Activated CD4-positive, alpha-beta T cell treated with anti-CD3 and anti-CD28 coated beads, Interleukin-2, amount 50 U/mL, for 24 hours (primary cell): ENCODE measurements at places on chromosomes 5 and 9.

DNA sequence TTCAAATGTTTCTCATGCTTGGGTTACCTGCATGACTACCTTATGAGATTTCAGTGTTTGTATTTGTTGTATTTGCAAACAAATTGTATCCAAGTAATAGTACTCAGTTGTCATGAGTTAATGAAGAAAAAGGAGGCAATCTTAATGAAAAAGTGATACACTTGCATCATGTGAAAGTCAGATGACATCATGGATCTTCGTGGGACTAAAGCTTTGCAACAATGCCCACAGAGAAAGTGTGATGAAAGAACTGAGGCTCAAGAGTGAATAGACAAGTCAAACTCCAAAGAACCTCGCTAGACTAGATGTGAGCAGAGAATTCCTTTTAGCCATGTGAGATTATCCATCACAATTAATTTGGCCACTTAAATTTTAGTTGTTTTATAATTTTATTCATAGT lies 75.4 kb upstream of the ADRB2 start:
- DNase-seq = no peak

DNA sequence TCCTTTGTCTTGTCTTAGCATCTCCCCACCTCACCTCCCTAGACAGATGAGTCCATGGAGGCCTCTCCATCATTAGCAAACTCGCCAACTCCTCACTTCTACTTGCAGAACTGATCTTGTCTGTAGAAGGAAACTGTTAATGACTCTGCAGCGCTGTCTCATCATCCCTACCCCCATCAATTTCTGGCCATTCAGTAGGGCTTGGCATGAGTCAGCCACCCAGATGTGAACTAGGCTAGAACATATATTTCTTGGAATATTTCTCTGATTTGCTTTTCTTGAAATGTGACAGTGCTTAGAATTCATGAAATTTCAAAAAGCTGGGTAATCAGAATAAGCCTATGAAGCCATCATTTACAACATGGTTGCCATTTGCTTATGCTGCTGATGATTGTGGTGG lies 1125.0 kb upstream of the DMAC1 start:
- no peak for DNase-seq

DNA sequence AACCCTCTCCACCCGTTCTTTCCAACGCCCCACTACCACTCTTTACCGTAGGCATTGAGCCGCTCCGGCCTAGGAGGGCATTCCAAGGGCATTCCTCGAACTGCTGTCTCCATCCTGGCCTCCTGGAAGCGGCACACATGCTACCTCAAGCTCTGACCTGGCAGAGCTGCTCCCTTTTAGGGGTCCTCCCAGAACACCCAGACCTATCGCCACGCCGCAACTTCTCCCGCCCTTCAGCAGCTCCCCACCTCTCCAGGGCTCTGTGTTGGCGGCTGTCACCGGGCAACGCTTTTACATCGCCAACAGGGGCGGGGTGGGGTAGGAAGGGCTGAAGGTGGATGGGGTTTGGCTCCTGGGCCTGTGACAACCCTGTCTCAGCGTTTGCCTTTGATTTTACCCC lies 4.6 kb upstream of the MYORG start:
- no peak for DNase-seq

- DNase-seq = no peak
These were observed at the start of gene PCDHGB1 for GRCh38 chr5:141349917-141350619. Gene PCDHGB1 (plus strand): TSS chr5:141350099. CDS start chr5:141350261, 162 bp downstream.

DNA sequence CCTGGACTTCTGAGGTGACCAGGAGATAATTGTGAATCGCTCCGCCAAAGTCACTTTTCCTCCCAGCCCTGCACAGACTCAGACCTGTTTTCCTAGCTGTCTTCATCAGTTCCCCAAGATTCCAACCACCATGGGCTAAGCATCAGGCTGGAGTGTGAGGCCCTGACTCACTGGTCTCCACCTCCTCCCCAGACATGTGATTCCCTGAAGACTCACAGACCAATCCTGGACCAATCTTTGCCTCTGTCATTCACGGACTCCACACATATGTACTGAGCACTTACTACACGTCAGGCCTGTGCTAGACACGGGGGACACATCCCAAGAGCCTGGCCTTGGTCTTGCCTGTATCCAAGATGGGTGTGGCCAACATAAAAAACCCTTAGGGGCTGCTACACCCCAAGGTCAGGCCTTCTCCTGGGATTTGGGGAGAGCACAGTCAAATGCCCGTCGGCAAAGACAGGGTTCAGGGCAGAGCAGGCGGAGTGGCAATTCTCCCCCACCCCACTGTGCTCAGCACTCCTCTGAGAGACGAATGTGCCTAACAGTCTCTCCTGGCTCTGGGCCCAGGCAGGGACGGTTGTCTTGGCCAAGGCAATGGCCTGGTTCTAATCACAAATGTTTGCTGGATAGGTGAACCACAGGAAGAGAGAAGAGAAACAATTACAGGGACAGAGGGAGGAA lies 11.9 kb downstream of the EEIG1 start:
- DNase-seq = no peak

- DNase-seq = no peak
These were observed 5.7 kb upstream of the C5orf46 start for GRCh38 chr5:147912011-147912410.

DNA sequence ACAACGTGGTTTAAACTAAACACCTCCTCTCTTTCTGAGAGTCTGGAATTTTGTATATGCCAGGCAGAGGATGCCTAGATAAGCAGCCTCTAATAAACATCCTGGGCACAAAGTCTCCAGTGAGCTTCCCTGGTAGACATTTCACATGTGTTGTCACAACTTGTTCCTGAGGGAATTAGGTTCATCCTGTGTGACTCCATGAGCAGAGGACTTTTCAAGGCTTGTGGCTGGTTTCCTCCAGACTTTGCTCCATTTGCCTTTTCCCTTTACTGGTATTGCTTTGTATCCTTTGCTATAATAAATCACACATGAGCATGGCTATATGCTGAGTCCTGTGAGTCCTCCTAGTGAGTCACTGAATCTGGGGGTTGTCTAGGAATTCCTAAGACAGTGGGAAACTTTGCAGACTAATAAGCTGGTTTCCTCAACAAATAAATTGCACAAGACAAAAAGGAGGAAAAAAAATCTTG lies 77.4 kb downstream of the NR2F1-AS1 start:
- no peak for DNase-seq

- no peak for DNase-seq
These were observed 41.2 kb downstream of the GPR21 start for GRCh38 chr9:123074628-123075027.

GRCh38 chr9:105930011-105930627 lies 235.8 kb downstream of the TMEM38B start:
- no peak for DNase-seq

GRCh38 chr5:163306421-163306820 lies 131.0 kb upstream of the CCNG1 start:
- no peak for DNase-seq

GRCh38 chr9:124054582-124055227 lies 43.1 kb downstream of the LHX2 start:
- DNase-seq = no peak

- no peak for DNase-seq
These were observed 454.6 kb upstream of the TUSC1 start for GRCh38 chr9:26132746-26133312.

DNA sequence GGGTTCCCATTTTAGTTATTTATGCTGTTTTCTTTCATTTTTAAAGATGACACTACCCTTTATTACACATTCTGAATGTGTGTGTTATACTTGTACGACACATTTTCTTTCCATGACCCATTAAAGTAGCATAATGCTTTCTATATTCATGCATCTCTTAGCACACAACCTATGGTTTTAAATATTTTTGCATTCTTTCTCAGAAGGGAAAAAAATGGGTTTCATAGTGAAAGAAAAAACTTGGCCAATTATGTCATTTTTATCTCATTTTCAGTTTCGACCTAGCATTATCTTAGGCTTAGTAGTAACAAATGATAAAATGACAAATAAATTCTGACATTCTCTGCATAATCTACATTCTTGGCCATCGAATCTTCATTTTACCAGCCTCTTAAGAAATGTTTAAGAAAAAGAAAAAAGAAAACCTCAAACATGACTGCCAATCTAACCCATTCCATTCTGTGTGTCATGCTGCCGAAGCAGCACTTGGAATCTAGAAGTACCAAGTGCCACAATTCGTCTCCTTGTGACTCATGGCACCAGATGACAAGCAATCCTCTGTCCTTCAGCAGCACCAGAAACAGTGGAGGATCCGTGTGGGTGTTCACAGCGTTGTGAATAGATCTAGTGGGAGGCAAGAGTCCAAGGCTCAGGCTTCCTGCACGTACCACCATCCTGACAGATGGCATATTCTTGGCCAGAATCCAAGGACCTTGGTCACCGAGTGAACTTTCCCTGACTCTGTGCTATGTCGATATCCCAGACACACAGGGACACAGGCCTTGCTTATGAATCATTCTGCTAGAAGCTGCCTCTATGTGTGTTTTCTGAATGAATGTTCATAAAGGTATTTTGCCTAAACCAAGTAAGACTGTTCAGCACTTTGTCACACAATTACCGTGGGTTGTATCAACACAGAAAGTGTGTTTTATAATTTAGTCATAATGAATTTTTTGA lies 502.7 kb downstream of the NR2F1-AS1 start:
- DNase-seq = no peak

- DNase-seq = no peak
These were observed 260.2 kb upstream of the NR4A3 start for GRCh38 chr9:99561509-99561917.
